ENCODE measurements at places on chromosomes 1 and 21. TPM values are rescaled to one million over a fixed set of nuclear protein-coding genes. Genes with fewer than 3 reads are reported as not detected.
A peak's percentile ranks its signal among the peaks of the same experiment; 100 is the strongest.

DNA sequence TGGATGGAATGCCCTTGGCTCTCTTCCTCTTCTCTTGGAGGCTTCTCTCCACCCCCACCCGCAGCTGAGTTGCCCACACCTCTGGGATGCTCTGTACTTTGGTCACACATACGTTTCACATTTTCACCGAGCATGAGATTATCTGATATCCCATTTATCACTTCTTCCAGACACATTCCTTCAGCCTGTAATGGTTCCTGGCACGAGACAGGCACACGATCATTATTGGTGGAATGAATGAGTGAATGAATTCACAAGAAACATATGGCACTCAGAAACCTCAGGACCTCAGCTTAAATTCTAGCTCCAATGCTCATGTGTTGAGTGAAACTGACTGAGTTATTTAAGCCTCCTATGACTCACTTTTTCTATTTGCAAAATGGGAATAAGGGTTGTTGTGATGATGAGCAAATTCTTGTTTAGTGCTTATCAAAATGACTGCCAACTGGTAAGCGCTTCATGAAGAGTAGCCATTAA, 242.7 kb upstream of the JUN start:
- H3K27ac ChIP-seq, result peak overlapping the region; percentile 90
- H3K36me3 ChIP-seq, result no peaks in the 10 kb centered on the region
- DNase-seq, result no peak
- H3K4me3 ChIP-seq, result no peak overlapping the region
- no peaks in the 10 kb centered on the region for H3K27me3 ChIP-seq

DNA sequence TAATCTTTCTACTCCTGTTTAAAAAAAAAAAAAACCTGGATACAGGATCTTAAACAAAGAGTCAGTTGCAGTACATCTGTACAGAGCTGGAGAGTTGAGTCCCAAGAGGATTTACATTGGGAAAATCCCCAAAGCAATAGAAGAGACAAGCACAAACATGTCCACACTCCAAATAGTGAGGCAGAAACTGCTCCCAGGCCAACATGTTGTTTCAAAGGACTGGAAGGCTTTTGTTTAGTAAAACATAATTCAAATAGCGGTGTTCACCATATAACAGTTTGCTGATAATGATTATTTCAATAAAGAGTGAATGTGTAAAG, 425.4 kb downstream of the ADGRL2 start:
- H3K4me3 ChIP-seq, result no peak overlapping the region
- DNase-seq, result no peak
- no peak overlapping the region for H3K27ac ChIP-seq
- H3K27me3 ChIP-seq, result no peaks in the 10 kb centered on the region

KMO gene
- total RNA-seq, result 1.4 TPM

IL20 gene
- total RNA-seq, result not detected

TCP10L gene
- 0.40 TPM for total RNA-seq

RGS1 gene
- 9.8 TPM for total RNA-seq

Measured in hepatocyte (in vitro differentiated cells).